ENCODE measurements at places on chromosomes 3 and 15. TPM values are rescaled to one million over a fixed set of nuclear protein-coding genes. Genes with fewer than 3 reads are reported as not detected.

The FAM174B gene
- 32.0 TPM for polyA plus RNA-seq

The EPHA3 gene
- polyA plus RNA-seq = 5.2 TPM

The ZNF385D gene
- polyA plus RNA-seq = 17.9 TPM

The PLA2G4D gene
- polyA plus RNA-seq = 0.08 TPM

All from left renal cortex interstitium (tissue), 4 donors.